Osteoblast (primary cell): ENCODE measurements at places on chromosomes 12 and 14. TPM values are rescaled to one million over a fixed set of nuclear protein-coding genes. Genes with fewer than 3 reads are reported as not detected.

The MYF5 gene
- total RNA-seq, result not detected in 2 replicates

The ZNF219 gene
- total RNA-seq, result 8.3 and 9.4 TPM in 2 replicates

GRCh38 chr14:104086210-104086660 lies 735 bp downstream of the ASPG start:
- peak; percentile 90 for DNase-seq

DNA sequence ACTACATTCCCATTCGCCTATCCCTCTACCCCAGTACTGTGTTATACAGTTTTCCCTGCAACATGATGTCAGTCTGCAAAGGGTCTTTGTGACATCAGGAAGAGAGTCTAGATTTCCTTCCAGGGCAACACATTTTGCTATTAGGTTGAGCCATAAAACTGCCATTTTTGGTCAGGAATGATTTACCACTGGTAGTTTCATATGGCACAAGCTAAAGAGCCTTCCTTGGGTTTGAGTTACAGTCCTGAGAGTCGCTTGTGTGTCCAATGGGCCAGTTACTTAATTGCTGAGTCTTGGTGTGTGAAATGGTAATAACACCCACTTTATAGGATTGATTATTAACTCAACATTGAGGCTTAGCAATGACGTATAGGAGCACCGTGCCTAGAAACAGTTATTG lies 22.6 kb upstream of the AMIGO2 start:
- no peak for DNase-seq
